Spleen (tissue), 13 donors: ENCODE measurements at places on chromosomes 5 and 9.

DNA sequence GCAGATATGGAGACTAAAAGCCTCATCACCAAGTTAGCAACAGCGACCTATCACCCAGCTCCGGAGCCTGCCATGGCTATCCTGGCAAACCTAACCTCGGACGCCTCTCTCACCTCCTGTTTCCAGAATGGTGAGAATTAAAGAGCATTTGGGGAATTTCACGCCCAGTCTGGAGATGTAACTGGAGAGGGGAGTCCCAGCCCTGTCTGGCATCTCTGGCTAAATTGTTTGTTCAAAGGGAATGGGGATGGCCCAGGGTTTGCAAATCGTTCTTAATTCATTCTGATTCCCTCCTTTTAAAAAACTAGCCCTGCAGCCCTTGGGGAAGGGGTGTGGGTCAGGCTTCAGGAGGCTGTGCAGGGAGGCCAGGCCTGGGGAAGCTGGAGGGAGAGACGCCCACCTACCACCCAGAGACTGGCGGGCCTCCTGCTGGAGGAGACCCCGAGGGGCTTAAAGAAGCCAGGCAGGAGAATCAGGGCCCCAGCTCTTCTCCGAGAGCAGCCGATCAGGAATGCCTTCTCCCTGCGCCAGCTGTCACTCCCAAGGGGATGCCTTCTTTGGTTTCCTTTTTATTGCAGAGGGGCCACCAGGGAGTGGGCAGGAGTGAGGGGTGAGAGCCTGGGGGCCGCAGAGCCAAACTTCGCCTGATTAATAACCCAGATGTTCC is 964 bp upstream of the COL5A1 start:
- DNase-seq: no peak

GRCh38 chr9:4494806-4495205 is 4.5 kb downstream of the SLC1A1 start:
- no peak for DNase-seq

GRCh38 chr9:126459965-126460843 is 133.6 kb downstream of the MVB12B start:
- peak; percentile 41 for DNase-seq

DNA sequence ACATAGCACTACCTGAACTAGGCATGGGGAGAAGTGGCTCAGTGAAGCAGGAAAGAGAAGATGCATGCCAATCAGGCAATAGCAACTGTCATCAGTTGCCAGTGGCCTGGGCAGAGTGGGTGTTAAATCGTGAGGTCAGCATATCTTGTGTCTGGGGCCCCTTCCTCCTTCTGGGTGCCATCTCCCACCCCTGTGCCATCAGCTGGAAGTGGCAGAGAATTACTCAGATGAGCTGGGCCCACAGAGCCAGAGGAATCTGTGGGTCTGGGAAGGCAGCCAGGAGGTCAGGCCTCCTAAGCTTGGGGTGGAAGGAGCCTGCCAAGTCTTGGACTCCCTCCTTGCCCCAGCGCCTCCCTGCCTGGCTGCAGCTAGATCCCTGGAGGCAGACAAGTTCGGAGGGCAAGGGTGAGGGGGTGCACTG is 66.5 kb downstream of the GALNT12 start:
- no peak for DNase-seq

DNA sequence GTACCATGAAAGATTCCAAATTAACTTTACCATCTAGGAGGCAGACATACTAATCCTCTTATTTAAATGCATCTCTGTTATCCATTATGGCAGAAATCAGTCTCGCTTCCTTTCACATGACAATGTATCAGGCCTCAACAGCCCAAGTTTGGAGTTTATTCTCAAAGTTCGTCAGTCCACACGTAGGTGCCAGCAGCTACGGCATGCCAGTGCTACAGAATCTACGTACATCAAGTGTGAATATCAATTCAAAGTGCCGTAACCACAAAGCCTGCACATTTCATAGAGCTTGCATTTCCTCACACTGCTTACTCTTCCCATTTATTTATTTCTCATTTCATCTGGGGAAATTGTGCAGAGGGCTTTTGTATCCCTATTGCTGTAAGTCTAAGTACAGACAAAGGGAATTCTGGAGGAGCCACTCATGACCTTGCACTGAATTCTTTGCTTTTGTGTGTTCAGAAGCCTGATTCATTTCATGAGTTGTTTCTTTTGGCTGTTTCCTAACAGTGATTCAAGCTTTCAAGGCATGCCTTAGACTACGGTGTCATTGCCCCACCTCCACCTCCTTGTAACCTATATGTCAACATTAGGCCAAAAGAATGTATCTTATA is 10.0 kb downstream of the ENC1 start:
- no peak for DNase-seq

DNA sequence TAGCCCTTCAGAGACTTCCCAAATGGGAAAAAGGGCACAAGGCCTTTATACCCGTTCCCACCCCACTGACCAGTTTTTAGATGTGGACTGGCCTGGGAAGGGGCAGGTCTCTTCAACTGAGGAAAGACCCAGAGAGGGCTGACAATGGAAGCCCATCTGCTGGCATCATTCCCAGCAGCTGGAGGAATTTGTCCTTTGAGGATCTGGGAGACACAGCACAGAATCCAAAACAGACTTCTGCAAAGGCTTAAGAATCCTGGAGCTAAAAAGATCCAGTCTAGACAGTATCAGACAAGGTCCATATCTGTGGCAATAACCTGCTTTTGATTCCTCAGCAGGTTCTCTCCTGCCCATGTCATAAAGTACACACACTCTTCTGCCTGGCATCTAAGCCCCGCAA is 329.2 kb downstream of the TMEM167A start:
- no peak for DNase-seq

DNA sequence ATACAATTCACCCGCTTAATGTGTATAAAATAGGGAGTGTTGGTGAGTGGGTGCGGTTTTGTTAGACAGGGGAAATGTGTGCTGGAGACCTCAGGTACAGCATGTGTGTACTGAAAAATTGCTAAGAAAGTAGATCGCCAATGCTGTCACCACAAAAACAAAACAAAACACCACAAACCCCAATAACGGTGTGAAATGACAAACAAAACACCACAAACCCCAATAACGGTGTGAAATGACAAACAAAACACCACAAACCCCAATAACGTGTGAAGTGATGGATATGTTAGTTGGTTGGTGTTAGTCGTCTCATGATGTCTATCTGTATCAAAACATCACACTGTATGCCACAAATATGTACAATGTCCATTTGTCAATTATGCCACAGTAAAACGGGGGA is 14.2 kb upstream of the GFPT2 start:
- no peak for DNase-seq

- DNase-seq: no peak
Observed at GRCh38 chr5:33479311-33479710, 38.5 kb downstream of the TARS1 start.

DNA sequence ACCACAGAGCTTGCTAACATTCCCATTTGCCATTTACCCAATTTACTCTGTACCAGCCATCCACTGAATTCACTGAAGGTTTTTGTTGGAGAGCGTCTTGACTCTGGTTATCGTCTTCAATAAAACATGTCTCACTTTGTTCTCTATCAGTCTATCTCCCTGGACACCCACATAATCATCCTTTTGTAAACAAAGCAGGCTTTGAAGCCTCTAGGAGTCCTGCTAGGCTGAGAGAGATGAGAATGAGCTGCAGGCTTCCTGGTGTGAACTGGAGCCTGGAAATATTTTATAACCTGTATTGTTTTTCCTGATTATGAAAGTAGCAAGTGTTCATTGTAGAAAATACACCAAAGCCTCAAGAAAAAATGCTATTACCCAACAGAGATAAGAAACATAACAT is 140.6 kb upstream of the ZNF366 start:
- no peak for DNase-seq
